HEK293T (cell line): ENCODE measurements at places on chromosomes 1 and 21.

- no peak for DNase-seq
Observed at GRCh38 chr1:93842750-93843500, 36.1 kb downstream of the DNTTIP2 start.

GRCh38 chr1:212205843-212206242, 79.4 kb upstream of the PPP2R5A start:
- DNase-seq = no peak

GRCh38 chr1:50181027-50181663, 72.4 kb downstream of the ELAVL4 start:
- DNase-seq = no peak

DNA sequence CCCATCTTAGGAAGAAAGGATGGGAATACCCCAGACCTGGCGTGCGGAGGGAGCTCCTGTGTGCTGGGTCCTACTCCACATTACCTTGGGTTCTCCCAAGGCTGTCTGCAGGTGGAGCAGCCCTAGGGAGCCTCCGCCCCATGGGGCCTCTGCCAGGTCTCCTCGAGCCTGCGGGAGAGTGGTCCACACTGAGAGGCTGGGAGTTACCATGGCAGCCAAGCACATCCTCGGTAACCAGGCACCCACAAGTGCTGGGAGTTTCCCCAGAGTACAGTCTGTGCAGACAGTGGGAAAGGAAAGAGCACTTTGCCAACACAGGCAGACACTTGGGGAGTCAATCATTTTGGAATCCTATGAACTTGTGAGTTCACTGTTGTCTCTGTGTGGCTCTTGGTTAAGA, 249.4 kb downstream of the DYRK1A start:
- DNase-seq = no peak

- no peak for DNase-seq
Observed at GRCh38 chr1:25893116-25893515, 13.1 kb downstream of the STMN1 start.

GRCh38 chr1:44723496-44724295, 7.3 kb downstream of the RNU5D-1 start:
- DNase-seq = no peak

GRCh38 chr1:32900371-32900955, 726 bp downstream of the TMEM54 start:
- DNase-seq = no peak

DNA sequence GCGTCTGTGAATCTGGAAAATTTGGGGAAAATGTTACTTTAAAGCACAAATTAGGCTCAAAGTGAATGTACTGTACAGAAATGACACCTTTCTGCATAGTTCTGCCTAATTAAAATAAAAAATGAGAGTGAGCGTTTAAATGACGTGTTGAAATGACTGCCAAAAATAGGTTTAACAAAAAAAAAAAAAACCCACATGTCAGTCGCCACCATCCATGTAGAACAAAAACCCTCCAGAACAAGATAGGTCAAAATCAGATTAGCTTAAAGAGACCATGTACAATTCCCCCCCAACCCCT, 745 bp downstream of the PARP1 start:
- DNase-seq = no peak

DNA sequence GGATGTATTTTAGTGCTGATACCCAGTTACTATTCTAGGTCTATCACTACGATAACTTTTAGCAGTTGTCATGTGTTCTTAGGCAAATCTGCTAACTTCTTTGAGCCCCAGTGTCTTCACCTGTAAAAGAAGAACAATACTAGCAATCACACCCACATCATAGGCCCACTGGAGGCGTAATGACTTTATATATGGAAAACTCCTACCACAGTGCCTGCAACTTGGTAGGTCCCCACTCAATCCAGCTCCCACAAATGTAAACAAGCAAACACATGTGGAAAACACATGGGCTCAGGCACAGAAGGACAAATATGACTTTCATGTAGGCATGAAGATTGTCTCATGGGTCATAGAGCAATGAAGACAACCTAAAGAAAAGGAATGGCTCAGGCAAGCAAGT, 115.8 kb downstream of the TBX19 start:
- no peak for DNase-seq
